ENCODE measurements at places on chromosomes 12 and 14.

DNA sequence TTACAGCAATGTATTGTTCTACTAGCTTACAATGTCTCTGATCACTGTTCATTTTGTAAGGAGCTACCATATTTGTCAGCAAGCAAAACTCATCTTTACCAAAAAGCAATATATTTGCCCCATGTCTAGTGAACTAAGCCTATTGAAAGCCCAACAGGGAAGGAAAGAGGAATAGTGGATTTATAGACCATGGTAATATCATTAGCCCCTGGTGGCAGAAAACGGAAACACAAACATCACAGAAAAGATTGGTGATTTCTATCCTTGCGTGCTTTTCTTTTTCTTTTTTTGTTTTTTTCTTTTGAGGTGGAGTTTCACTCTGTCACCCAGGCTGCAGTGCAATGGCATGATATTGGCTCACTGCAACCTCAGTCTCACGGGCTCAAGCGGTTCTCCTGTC, 1562.4 kb upstream of the TMEM132C start:
- no peak for DNase-seq

DNA sequence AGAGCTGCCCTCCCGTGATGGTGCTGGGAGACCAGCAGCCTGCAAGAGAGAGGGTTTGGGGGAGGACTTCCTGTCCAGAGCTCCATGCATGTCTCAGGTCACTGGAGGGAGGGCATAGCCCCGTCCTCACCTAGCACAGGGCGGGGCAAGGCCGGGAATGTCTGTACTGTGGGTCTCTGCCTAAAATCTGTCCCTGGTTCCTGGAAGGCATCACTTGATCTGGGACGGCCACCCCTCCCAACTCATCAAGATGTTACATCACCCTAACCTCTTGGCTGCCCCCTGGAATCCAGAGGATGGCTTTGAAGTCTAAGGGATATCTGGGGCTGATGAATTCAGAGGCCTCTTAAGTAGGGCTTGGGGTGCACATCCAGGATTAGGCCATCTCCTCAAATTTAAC, 37.0 kb upstream of the MEG3 start:
- DNase-seq, result no peak

DNA sequence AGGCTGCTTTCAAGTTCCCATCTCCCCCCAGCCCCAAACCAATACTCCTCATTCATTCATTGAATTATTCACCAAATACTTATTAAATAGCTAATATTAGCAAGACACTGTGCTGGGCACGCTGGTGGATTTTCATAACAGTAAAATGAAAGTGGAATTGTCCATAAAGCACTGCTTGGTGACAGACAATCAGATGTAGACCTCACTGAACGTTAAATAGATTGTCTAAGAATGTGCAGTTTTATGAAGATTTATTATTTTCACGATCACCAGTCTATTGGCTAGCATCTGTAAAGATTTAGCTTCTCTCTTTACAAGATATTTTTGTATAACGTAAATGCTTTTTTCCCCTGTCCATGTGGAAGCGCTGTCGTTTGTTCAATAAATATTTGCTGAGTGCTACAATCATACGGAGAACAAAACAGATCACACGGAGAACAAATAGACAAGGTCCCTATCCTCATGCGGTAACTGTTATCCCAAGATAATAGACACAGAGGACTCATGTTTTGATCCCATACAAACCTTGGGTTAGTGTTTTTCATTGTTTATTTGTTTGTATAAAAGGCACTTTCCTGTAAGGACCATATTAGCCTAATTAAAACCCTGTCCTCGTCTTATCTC, 397.6 kb downstream of the BCAT1 start:
- DNase-seq, result no peak

GRCh38 chr14:100652744-100653143, 65.5 kb upstream of the BEGAIN start:
- no peak for DNase-seq

- DNase-seq, result no peak
Measured at GRCh38 chr12:59036973-59037762, 116.9 kb upstream of the LRIG3 start.

DNA sequence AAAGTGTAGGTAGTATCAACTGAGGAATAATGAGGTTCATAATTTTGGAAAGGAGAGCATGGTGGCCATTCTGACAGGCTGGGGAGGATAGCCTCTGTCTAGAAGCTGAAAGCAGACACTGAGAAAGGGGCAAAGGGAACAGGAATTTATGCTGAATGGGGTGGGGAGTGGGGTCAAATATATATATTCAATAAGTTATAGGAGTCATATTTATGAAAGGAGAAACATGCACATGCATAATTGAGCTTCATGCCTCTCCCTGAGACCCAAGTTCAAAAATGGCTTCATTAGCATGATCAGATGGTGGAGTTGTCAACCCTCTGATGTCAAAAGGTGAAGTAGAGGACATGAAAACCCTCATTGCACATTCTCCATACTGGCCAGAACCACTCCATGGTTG, 33.9 kb upstream of the ARID2 start:
- DNase-seq, result no peak

DNA sequence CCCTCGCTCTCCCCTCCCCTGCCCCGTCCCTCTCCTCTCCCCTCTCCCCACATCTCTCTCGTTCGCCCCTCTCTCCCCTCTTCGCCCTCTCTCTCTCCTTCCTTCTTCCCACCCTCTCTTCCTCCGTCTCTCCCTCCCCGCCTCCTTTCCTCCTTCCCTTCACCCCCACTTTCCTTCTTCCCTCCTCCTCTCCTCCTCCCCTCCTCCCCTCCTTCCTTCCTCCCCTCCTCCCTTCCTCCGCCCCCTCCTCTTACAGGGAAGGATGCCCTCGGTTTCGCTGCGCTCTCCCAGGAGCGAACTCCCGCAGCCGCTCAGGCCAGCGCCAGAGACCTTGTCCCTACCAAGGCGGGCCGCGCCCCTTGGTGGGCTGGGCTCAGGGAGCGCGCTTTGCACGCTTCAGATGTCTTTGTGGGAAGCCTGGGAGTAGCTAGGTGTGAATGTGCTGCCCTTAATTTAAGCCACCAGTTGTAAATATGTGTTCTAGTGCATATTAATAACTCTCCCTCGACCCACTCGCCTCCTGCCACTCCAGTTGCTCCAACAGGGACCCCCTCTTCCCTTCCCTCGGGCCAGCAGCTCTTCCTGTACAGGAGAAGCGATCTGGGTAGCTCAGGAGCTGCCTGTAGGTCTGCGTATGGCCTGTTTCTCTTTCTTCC, 13.3 kb upstream of the MAP3K9 start:
- DNase-seq, result peak; percentile 67

- DNase-seq, result no peak
Measured at GRCh38 chr12:108886873-108887629, 7.2 kb downstream of the DAO start.

DNA sequence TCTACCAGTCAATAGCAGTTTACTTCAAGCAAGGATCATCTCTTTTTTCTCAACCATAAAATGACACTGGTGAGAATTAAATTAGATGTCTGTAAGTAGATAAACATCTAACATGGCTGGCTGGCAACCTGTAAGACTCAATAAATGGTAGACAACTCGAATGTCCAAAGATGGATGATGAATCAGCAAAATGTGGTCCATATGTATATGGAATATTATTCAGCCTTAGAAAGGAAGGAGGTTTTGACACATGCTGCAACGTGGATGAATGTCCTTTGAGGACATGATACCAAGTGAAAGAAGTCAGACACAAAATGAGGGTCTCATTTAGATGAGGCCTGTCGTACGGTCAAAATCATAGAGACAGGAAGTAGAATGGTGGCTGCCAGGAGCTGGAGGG, 46.2 kb downstream of the SPRING1 start:
- DNase-seq, result no peak

- DNase-seq, result no peak
Measured at GRCh38 chr14:61288228-61288627, 7.1 kb upstream of the TMEM30B start.

GRCh38 chr12:1481326-1481725, 113.1 kb downstream of the FBXL14 start:
- DNase-seq, result no peak

DNA sequence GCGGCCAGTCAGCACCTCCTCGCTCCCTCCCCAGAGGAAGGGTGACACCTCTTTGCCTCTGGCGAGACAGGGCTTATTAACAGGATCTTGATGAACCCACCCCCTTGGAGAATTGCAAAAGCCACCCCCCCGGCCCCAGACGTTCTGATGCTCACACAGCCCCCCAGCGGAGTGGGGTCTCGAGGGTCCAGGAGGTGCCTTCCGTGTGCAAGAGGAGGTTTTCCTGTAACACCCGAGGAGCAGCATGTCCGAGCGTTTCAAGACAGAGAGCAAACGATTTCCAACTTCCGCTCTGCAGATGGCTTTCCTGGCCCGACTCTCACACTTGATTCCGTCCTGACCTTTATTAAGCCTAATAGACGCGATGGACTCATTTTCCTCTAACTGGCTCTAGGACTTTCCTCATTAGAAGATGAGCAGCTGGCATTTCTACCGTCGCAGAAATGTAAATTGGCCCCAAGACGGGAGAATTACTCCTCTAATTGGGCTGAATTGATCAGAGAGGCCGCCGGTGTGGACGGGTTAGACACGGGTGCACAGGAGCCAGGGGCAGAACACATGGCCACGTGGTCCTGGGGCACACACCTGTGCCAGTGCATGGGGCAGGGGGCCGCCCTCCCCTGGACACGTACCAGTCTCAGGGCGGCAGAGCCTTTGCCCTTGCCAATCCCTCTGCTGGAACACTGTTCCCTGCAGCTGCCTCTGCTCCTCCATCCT, 84.4 kb downstream of the NOC4L start:
- no peak for DNase-seq

DNA sequence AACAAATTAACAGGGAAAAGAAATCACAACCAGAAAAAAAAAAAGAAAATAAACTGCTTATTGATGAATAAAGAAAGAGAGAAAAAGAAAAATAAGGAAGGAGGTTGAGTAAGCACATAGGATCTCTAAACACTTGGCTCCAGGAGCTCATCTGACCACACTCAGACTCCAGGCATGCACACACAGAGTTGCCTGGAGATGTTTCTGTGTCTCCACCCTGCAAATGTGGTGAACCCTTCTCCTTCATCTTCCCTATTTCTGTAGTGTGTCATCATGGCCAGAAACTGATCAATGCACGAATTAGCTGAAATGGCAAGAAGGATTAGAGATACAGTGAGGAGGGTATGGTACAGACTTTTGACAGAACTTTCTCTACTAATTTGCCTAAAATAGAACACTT, 20.2 kb downstream of the OR4N2 start:
- DNase-seq, result peak; percentile 71

GRCh38 chr12:127363392-127363791, 903.6 kb upstream of the TMEM132C start:
- DNase-seq, result no peak

DNA sequence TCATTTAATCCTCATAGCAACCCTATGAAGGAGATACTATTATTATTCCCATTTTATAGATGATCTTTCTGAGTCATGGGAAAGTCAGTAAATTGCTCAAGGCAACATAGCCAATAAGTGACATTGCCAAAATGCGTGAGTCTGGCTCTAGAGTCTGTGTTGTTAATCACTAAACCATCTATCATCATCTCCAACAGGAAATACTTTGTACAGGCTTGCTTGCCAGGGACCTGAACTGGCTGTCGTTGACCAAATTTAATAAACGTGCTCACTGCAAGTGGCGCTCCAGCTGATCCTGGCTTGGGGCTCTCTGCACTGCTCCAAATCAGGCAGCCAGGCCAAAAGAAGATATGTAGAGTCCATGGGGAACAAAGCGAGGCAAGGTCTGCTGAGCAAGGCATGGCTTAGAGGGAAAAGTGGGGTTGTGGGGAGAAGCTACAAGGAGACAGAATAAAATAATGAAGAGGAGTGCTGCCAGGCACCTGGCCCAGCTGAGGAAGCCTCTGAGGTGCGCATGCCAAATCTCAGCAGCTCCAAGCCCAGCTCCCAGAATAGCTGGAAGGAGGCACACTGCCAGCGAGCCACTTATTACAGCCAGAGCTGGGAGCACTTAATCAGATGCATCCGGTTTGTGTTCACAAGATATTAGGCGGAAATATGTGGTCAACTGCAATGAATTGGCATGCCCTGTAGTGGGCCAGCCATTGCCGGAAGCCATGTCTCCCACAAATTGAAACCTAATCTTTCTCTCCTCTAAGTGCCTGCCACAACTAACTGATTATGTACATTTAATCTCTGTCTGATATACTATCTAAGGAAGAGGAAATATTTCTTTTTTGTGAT, 43.3 kb upstream of the PTPRO start:
- no peak for DNase-seq

- DNase-seq, result no peak
Measured at GRCh38 chr12:76646366-76646765, 86.8 kb upstream of the OSBPL8 start.

GRCh38 chr12:25115677-25116076, 79.3 kb downstream of the DNAI7 start:
- no peak for DNase-seq

- DNase-seq, result no peak
Measured at GRCh38 chr12:79414252-79414651, 276.5 kb downstream of the PAWR start.

DNA sequence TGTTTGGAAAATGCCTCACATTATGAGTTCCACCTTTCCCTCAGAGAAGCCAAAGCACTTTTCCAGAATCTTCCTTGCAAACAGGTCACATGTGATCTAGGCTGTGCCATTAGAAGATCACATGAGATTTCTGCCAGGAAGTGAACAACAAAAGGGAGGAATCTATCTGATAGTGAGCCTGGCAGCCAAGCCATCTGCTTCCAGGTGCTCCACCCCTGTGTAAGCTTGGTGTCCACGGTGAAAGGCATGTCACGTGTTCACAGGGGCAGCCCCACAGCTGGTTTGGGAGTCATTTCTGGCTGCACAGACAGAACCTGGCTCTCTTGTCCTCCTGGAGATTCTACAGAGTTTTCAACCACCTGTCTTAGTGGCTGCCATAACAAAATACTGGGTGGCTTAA, 3.5 kb upstream of the KSR2 start:
- no peak for DNase-seq

- peak; percentile 42 for DNase-seq
Measured at GRCh38 chr12:108821407-108822397, 35.7 kb downstream of the SSH1 start.

DNA sequence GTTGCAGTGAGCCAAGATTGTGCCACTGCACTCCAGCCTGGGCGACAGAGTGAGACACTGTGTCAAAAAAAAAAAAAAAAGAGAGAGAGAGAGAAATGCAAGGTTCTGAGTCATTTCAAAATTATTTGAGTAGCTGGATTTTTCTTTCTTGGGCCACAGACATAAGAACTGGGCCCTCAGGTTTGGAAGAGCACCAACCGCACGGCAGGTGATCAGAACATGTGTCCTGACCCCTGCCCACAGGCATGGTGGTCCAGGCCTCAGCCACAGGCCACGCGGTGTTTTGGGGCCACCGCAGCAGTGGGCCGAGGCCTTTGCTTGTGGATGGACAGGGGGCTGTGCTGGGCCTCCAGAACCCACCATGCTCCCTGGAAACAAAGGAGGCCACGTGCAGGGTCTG, 126.7 kb downstream of the CALM1 start:
- DNase-seq, result peak; percentile 17

DNA sequence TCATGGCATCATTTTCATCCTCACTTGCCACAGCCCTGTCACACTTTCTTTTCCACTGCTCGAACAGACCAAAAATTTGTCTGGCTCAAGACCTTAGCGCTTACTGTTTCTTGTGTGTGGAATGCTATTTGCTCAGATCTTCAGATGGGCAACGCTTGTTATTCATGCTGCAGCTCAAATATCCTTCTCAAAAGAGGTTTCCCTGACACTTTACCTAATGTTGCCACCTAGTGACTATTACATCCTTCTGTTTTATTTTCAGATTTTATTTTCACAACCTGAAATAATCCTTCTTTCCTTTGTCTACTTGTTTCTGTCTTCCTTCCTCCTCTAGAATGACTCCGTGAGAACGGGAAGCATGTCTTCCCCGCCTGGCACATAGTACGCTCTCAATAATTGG, 5.6 kb downstream of the FBXO33 start:
- DNase-seq, result peak; percentile 12
